Esophagus squamous epithelium (tissue), 5 donors: ENCODE measurements at places on chromosomes 2 and 18.

GRCh38 chr2:180208841-180209240, 201.7 kb upstream of the CWC22 start:
- DNase-seq: no peak

- no peak for DNase-seq
Observed at GRCh38 chr2:74076074-74076470, 71.6 kb downstream of the BOLA3 start.

DNA sequence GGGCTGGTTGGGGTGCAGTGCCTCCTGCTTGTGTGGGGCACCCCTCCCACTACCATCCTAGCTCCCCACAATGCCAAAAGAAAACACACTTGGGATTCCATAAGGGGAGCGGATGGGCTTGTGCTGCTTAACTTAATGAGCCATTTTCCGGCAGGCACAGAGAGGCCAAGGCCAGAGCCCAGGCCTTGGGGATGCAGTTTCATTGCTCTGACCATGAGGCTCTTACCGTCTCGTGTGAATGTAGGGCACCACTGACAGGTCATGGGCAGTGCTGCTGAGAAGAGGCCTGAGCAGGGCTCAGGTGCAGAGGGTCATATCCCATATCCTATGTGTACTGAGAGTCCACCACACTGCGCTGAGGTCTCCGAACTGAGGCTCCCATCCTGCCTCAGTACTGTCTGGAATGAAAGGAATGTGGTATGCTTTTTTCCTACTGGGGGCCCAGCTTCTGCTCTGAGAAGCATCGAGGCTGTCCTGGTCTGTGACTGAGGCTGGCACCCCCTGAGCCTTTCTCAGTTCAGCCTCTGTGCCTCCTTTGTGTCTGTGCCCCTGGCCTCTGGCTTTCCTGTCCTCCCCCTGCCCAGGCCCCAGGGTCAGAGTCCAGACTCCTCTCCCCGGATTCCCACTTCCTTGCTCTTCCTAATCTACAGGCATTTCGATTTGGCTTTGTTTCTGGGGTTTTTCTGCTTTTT, 45.2 kb upstream of the MAPRE3 start:
- DNase-seq: no peak

GRCh38 chr2:68521037-68521436, 53.7 kb downstream of the APLF start:
- DNase-seq: no peak

DNA sequence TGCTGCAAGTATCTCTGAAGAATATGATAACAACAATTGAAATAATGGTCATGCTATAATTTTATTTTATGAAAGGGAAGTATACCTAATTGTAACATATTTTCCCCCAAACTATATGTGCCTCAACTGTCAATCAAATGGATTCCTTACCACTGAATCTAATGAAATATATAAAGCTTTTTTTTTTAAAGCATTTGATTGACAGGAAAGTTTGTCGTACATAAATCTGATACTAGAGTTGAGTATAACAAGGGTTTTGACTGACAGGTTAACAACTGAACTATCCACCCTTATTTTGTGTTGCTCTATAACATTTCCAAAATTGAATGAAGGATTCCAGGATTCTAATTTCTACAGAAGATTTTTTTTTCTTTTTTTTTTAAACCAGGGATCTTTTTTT, 1333.3 kb upstream of the SLC39A10 start:
- no peak for DNase-seq

GRCh38 chr2:67865917-67866316, 196.9 kb downstream of the C1D start:
- no peak for DNase-seq

GRCh38 chr2:68745006-68745405, 10.4 kb downstream of the ARHGAP25 start:
- DNase-seq: no peak
